ENCODE measurements at places on chromosomes 16 and 17.

- DNase-seq: no peak
Measured at GRCh38 chr17:28712705-28713415, 1.2 kb upstream of the PROCA1 start.

DNA sequence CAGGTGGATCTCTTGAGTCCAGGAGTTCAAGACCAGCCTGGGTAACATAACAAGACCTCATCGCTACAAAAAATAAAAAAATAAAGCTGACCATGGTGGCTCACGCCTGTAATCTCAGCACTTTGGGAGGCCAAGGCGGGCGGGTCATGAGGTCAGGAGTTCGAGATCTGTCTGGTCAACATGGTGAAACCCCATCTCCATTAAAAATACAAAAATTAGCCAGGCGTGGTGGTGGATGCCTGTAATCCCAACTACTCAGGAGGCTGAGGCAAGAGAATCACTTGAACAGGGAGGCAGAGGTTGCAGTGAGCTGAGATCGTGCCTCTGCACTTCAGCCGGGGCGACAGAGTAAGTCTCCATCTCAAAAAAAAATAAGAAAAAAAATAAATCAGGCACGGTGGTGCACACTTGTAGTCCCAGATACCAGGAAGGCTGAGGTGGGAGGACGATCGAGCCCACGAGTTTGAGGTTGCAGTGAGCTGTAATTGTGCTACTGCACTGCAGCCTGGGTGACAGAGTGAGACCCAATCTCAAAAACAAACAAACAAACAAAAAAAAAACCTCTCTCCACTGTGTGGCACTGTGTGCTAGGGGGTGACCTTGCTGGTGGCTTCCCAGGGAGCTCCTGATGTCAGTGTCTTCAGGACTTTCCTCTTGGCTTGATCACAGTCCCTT, 19.8 kb upstream of the MAPK3 start:
- peak; percentile 24 for DNase-seq

GRCh38 chr17:79970576-79971068, 65.0 kb downstream of the TBC1D16 start:
- no peak for DNase-seq

GRCh38 chr17:73293480-73293911, 18.3 kb downstream of the CDC42EP4 start:
- DNase-seq: no peak

- no peak for DNase-seq
Measured at GRCh38 chr16:1070864-1071408, 1.6 kb upstream of the SSTR5 start.

DNA sequence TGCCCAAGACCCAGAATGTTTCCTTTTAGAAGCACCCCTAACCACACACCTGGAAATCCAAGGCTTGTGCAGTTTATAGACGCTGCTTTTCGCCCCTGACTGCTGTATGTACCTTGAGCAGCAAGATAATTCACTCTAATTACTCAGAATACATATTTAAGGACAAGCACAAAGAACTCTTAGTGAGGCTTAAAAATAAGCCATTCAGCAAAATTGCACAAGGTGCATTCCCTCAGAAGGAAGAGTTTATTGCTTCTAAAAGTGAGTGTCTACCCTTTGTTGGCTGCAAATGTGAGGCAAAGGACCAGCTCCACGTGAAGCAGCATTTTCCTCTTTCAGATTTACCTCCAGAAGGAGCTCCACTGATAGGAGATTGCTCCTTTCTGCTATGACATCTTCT, 208.4 kb downstream of the RBFOX1 start:
- no peak for DNase-seq

GRCh38 chr17:61323909-61324868, 75.5 kb upstream of the TBX2 start:
- DNase-seq: no peak

DNA sequence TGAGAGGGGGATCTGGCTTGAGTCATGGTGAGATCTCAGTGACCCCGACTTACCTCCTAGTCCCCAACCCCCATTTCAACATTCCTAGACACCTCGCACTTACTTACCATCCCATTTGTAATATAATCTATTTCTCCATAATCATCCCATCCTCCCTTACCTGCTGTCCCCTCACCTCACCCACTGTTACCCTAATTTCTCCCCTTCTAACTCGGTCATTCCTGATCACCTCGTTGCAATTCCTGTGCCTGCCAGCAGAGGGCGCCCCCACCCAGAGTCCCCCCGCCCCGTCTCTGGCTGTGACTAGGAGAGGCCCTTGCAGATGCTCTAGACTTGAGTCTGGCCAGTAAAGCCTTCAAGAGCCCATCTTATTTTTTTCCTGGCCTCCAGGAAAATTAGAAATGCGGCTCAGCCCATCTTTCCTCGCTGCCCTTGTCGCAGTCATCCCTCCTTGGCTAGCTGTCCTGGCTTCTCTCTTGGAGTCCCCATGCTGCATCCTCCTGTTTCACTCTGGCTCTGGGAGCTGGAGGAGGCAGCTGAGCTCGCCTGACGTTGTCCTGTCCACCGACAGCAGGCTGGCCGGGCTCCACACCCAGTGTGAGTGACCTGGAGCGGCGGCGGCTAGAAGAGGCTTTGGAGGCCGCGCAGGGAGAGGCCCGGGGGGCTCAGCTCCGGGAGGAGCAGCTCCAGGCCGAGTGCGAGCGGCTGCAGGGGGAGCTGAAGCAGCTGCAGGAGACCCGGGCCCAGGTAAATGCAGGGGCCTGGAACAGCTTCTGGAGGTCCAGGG, 5.0 kb downstream of the TBKBP1 start:
- DNase-seq: peak; percentile 57

DNA sequence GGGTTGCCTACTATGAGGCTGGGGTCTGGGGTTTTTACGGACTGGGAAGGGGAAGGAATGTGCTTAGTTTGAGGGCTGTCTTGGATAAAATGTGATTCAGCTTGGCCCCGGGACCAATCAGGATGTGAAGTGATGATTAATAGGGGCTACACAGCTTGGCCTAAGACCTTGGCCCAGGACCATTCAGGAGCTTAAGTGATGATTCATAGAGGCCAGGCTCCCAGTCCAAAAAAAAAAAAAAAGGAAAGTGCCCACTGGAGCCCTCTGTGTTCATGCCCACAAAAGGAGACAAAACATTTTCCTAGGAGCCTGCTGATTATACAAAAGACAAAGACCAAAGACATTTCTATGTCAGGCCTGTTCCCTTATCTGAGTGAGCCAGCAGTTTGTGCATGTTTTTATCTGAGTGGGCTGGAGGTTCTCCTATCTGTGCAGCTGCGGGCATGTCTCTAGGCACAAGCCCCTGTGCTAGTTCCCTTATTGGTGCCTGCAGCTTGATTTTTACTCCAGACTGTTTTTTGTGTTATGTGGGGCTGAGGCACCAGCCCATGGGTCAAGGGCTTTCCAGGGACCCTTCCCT, 898.2 kb upstream of the GOT2 start:
- no peak for DNase-seq

DNA sequence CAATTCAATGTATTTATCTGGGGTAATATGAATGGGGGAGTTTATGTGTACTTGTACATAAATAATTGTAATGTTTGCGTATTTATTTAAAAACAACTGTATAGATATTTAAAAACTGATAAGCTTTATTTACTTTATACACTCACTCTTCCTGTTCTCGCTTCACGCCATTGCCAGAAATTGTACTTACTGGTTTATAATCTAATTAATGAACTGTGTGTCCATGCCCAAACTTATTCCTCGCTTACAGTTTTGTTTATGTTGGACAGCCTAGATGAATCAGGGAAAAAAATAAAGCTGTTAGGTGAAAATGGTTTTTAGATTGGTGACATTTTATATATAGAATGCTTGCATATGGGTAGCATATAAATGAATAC, 30.8 kb downstream of the AATF start:
- no peak for DNase-seq

DNA sequence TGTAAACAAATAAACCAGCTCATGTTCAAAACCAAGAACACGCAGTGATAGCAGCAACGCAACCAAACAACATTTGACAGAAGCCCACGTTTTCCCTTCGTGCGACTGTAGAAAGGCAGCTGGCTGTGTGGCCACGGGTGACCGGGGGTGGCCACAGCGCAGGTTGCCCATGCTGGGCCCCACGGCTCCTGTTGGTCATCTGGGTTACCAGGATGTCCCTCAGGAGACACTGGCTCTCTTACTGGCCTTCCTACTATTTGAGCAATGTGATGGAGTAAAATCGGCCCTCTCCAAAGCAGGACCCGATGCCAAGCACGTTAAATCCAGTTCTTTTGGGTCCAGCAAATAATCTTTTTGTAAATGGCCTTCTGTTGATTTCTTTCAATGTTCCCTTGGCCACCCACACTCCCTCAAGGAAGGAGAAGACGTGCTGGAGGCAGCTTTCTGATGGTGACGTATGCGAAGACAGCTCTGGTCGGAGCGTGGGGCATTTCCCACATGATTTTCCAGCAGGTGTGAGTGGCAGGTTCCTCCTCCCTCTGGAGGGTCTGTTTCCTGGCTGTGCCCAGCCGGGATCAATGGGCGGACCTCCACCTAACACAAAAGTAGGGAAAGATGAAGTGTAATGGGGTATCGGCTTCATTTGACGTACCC, 143.1 kb upstream of the CHMP6 start:
- DNase-seq: no peak

DNA sequence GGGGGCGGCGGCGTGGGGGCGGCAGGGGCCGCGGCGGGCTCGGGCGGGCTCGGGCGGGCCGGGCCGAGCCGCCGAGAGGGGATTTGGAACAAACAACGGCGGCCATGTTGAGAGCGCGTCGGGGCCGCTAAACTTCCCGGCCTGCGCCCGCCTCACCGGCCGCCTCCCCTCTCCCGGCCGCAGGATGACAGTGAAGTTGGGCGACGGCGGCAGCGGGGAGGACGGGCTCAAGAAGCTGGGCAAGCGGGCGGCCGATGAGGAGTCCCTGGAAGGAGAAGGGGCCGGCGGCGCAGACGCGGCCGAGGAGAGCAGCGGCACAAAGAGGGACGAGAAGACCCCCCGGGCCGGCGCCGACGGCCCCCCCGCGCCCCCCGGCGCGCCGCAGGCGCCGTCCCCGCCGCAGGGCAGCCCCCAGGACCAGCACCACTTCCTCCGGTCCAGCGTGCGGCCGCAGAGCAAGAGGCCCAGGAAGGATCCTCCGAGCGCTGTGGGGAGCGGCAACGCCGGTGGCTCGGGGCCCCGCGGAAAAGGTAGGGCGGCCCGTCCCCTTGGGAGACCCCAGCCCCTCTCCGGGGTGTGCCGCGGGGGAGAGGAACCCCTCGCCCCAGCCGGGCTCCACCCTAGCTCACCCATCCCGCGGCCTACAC, 2.4 kb downstream of the CRAMP1 start:
- DNase-seq: peak; percentile 12

GRCh38 chr16:50980666-50981065, 170.4 kb downstream of the SALL1 start:
- no peak for DNase-seq

DNA sequence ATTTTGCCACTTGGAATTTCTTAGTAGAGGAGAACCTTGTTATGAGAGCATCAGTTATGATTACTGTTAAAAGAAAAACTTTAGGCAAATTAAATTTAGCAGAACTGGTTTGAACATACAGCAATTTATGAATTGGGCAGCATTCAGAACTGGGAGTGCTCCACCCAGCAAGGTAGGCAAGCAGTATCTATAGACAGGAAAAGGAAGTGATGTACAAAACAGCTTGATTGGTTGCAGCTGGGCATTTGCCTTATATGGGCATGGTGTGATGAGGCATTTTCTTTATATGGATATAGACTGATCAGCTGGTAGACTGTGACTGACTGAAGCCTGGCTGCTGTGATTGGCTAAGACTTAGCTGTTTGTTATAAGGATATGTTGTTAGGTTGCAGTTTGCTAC, 17.6 kb upstream of the CYLD start:
- DNase-seq: no peak

All from central memory CD4-positive, alpha-beta T cell (primary cell).